ENCODE measurements at places on chromosomes 2 and 18. TPM values are rescaled to one million over a fixed set of nuclear protein-coding genes. Genes with fewer than 3 reads are reported as not detected.
A peak's percentile ranks its signal among the peaks of the same experiment; 100 is the strongest.

Gene REG3A
- total RNA-seq: not detected

Gene SCLY
- 11.8 TPM for total RNA-seq

Gene ZNF385B
- total RNA-seq: not detected

Gene XDH
- total RNA-seq: not detected

Gene ZSCAN30
- 6.3 TPM for total RNA-seq

Gene WDR54
- 18.4 TPM for total RNA-seq

Gene TEX261
- 28.1 TPM for total RNA-seq

Gene OSR1
- not detected for total RNA-seq

Gene ALPP
- total RNA-seq: not detected

DNA sequence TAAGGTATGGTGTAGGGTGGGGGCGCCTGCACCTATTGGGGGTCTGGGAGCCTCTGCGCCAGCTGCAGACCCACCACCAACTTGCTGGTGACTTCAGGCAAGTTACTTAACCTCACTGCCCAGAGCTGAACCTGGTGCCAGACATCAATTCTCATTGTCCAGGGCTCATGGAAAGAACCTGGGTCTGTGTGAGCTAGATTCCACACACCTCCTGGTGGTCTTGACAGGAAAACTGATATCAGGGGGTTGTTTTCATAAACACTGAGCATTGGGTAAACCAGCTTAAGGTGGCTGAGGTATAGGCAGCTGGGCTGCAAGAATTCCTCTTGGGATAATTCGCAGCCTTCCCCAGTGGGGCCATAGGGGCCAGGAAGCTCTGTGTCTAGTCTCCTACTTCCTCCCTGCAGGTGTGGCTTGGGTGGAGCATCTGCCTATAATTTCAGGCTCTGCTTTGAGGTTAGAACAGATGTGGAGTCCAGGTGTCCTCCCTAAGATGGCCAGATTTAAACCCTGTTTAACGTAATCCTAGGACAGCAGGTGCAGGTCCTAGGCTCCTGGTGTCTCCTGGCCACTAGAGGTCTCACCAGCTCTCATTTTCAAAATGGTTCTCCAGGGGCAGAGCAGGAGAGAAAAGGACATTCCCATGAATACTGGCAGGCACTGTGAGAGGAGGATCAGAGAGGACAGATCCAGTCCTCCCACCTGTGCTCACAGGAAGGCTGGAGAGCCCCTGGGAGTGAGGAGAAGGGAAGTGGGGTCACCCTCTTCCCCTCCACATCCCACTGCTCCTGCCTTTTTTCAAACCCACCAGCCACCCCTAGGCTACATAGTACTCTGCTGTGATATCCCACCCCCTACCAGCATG, 100.4 kb upstream of the SMAD2 start:
- DNase-seq: no peak

DNA sequence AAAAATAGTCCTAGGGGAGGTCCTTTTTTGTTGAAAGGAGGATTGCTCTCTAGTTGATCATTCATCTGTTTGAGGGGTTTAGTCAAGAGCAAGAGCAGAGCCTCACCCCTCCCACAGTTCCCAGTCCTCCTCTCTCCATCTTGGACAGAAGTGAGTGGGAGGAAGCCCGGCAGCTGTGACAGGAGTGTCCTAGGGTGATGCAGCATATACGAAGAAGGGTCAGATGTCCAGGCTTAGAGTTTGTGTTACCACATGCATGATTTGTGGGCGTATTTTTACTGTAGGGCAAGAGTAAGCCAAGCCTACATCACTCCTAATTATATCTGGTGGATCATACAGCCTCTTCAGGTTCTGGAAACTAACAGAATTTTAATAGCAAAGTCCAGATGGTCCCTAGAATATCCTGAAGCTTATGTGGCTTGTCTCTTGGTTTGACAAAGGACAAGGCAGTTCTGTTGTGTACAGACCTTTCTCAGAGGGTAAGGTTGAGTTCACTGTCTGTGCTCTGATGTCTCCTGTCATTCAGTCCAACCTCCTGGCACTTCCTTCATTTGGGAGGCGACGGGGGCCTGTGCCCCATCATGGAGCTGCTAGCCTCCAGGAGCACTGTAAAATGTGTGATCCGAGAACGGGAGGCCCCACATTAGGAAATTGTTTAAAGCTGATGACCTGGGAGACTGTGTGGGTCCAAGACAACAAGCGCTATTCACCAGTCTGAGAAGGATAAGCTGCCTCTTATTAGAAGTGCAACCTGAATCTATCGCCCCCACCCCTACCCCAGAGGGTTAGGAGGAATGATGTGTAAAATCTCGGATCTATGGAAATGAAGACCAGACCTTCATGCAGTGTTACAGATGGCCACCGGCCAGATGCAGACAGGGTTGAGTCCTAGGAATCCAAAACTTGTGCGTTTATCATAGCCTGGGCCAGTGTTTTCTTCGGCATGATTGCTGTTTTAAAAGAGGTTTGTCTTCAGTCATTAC, 6.9 kb downstream of the CEP68 start:
- DNase-seq: no peak

GRCh38 chr2:27059141-27059820, 7.8 kb downstream of the AGBL5 start:
- DNase-seq: no peak

DNA sequence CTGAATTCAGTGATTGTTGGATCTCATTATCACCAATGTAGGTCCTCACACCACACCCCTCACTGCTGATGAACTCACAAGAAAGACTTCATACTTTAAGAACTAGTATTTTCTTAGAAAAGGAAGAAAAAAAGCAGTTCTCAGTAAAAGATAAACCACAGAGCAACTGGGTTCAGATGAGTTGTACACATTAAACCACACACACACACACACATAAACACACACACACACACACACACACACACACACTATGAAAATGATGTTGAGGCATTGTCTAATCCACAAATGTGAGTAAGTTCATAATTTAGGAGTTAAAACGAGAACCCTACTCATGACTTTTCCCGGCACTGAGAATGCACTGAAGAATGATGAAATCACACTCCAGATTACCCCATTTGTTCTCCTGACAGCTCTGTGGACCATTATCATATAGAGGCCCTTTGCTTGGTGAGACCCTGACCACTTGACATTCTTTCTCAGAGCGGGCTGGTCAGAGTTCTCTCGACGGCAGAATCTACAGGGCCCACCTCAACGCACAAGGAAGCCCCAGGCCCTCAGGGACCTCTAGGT, 106.2 kb downstream of the BCL2 start:
- DNase-seq: no peak

DNA sequence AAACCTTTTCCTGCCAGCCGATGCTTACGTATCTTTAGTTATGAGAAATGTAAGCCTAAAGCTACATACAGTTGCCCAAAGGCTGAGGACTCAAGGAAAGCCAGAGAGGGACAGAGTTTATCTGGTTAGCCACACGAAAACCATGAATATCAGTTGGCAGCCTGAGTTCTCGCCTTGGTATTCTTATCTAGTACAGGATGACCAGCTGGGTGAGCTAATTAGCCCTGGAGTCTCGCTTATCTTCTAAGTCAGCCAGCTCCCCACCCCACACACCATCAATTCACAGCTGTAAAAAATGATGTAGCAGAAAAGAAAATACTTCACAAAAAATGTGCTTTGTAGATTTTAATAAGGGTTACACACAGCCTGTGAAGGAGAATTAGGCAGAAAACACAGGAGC, 617.5 kb upstream of the SOX11 start:
- DNase-seq: no peak

- DNase-seq: no peak
Observed at GRCh38 chr2:74648009-74648443, at the start of gene M1AP. M1AP (minus strand) TSS chr2:74648330; CDS start chr2:74640275, 8,055 bp downstream.

DNA sequence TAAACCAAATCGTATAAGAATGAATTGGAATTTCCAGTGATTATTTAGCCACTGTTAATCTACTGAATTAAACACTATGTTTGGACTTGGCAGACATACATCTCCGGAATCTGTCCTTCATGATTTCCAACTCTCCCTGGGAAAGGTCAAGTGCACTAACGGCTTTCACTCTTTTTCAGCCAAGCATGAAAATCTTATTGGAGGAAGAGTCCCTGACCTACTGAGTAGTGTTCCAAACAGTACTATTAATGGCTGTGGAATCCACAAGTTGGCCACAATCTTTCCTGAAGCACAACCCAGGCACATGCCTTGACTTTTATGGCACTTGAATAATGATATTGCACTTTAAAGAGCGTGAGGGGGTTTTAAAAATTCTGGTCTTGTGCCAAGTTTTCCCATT, 318.9 kb upstream of the RND3 start:
- no peak for DNase-seq

- DNase-seq: peak; percentile 76
Observed at GRCh38 chr18:67217551-67218166, 298.9 kb downstream of the DSEL start.

- no peak for DNase-seq
Observed at GRCh38 chr2:205730701-205731582, 48.6 kb downstream of the NRP2 start.

GRCh38 chr18:33183136-33183535, 257.4 kb downstream of the CCDC178 start:
- DNase-seq: no peak

- no peak for DNase-seq
Observed at GRCh38 chr2:219251656-219252055, 1.4 kb upstream of the TUBA4B start.

- DNase-seq: no peak
Observed at GRCh38 chr18:79518028-79518682, 122.4 kb downstream of the NFATC1 start.

GRCh38 chr2:196944570-196944969, 18.1 kb upstream of the PGAP1 start:
- no peak for DNase-seq

GRCh38 chr2:192487636-192488035, 292.9 kb upstream of the TMEFF2 start:
- DNase-seq: no peak

All from CD8-positive, alpha-beta T cell (primary cell).